ENCODE measurements at places on chromosomes 3 and 15. TPM values are rescaled to one million over a fixed set of nuclear protein-coding genes. Genes with fewer than 3 reads are reported as not detected.

- no peak for DNase-seq
Measured at GRCh38 chr3:133888726-133889340, 6.8 kb downstream of the RAB6B start.

DNA sequence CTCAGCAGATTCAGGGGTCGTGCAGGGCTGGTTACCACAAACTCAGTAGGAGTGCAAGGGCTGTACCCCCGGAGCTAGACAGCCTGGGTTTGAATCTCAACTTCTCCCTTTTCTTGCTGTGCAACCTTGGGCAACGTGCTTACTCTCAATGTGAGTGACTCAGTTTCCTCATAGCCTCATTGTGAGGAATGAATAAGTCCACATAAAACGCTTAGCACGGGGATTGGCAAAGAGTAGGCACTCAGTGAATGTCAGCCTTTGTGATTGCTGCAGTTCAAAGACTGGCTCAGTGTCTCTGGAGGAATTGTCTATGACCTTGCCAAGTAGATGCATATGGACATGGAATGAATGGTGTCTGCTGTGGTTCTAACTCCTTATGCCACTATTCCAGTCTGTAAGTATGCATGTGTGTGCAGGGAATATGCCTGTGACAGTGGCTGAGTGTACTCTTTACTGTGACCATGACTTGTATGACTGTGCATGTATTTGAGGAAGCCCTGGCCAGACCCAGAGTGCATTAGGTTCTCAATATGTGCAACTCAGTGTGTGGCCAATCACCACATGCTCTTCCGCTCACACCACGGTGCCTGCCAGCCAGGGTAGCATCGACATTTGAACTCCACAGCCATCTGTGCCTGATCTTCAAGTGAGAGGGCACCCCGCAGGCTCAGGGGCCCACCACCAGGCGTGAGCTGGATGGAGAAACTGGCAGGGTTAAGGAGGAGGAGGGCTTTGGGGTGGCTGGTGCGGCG, 900 bp upstream of the HYAL3 start:
- DNase-seq: no peak

GRCh38 chr3:51670053-51670822, 814 bp upstream of the TEX264 start:
- no peak for DNase-seq

DNA sequence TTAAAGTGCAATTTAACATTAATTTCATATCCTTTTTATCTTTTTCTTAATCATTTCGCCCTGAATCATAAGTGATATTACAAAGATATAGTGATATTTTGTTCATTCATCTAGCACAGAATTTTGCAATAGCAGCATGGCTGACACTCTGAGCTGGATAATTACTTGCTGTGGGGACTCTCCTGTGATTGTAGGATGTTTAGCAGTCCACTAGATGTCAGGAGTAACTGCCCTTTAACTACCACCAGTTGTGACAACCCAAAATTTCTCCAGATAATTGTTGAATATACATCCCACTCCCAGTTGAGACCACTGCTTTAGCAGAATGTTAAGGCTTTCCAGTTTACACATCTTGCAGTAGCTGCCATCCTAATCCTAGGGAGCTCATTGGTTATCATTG, 196.8 kb upstream of the MBNL1 start:
- DNase-seq: peak; percentile 33

- DNase-seq: peak; percentile 32
Measured at GRCh38 chr3:32865383-32865782, 47.6 kb downstream of the TRIM71 start.

DNA sequence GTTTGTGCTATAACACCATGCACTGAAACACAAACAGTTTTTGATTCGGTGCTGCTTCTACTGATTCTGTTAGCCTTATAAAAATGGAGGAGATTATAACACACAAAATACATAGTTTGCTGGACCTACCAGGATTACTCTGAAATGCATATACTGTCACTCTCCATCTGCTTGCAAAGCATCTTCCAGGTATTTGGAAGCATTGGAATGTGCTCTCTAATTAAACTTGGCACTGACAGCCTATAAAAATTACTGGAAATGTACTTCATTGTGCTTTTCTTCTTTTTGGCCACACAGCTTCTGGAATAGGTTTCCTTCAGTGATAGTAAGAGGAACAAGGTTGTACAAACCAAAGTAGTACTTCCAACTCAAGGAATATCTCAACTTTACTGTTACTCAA, 376.1 kb downstream of the UNC13C start:
- no peak for DNase-seq

DNA sequence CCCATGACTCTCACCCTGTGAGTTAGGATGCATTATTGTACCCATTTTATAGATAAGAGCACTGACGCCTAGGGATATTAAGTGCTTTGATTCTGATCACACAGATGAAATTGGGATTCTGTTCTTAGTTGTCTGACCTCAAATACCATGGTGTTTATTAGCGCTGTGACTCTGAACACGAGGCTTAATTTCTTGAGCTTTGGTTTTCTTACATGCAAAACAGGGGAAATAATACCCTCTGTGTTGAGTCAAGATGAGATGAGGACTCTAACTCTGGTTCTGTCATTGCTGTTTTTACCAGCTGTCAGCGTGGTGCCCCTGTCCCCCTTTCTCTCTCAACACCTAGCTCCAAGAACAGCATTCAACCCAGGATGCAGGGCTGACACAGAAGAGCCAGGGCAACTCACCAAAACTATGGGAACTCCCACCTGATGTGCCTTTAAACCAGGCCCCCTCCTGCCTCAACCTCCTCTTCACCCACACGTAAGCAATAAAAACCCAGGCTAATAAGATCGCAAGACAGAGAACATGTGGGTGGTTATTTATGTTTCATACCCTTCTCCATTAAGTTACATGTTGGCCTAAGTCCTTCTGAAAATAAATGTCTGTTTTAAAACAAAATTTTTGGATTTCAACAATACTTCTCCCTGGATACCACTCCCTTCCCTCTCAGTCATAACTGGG, 100.1 kb upstream of the SPATA12 start:
- DNase-seq: no peak

- no peak for DNase-seq
Measured at GRCh38 chr3:127053979-127054378, 71.1 kb downstream of the PLXNA1 start.

DNA sequence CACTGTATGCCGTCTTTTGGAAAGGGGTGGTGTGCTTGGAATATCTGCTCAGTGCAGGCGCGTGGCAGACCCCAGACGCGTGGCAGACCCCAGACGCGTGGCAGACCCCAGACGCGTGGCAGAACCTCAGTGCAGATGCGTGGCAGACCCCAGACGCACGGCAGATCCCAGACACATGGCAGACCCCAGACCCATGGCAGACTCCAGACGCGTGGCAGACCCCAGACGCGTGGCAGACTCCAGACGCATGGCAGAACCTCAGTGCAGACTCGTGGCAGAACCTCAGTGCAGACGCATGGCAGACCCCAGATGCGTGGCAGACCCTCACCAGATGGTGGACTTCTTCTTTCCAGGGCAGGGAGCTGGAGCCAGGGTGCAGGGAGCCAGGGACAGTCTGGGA, 637 bp upstream of the MUC4 start:
- no peak for DNase-seq

DNA sequence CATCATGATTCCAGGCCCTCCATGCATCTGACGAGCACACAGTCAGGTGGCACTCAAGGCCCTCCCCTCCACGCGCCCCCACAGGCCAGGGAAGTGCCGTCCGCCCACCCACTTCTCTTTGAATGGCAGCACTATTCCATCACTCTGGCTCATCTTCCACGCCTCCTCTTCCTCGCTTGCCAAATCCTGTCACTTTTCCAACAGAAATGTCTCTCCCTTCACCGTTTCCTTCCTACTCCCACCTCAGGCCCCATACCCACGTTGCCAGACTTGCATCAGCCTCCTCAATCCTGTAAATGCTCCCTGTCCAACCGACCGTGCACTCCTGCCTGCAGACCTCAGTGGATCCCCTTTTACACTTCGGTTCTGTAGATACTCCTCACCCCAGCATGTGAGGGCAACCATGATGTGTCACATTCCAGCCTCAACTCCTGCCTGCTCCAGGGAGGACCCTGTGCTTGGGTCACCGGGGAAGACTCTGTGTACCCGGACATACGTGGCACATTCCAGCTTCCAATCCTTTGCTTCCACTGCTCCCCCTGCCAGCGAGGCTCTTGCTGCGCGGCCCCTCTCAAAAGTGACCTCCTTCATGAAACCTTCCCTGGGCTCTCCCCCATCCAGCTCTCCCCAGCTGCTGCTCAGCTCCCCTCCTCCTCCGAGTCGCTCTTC, 29.6 kb downstream of the ADCY5 start:
- DNase-seq: no peak

DNA sequence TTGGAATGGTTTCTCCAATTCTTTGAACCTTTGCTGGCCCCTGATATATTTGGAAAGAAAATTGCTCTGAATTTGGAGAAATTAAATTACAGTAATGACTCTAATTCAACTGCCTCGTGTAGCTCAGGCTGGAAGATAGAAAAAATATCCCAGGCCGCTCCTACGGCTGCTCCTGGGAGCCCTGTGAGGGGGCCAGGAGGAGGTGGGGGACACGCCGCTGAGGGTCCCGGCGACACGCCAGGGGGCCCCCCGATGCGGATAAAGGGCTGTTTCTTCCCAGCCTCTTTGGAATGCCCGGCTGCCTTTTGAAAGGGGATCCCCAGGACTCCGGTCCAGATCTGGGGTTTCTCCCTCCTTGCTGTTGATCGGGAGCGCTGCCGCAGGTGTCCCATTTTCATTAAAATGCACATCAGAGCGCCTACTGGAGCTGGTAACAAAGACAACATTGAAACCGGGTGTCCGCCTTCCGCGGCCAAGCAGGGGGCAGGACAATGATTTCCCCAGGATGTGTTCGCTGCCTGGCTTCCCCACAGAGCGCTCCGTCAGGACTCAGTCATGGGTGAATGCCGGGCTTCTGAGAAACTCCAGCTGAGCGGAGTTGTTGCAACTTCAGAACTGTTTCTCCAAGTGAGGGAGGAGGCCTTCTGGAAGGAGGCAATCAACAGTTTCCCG, 200.1 kb upstream of the KBTBD8 start:
- peak; percentile 39 for DNase-seq

- DNase-seq: no peak
Measured at GRCh38 chr3:188135271-188135670, 18.7 kb upstream of the LPP start.

DNA sequence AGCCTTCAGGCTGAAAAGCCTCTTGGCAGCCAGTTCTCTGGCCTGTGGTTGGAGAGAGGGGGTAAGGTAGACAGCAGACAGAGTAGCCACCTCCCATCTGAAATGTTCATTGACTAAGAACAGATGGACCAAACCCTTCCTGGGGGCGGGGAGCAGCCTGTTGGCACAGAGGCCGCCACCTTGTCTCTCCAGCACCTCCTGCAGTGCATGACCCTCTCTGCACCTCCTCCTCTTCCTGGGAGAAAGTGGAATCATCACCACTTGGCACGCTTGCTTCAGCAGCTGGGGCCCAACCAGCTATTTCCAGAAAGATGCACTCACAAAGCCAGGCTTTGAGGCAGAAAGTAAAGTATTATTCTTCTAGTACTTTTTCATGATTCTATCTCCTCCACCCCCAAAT, 313.4 kb upstream of the CHRM5 start:
- DNase-seq: no peak

- DNase-seq: no peak
Measured at GRCh38 chr3:53612508-53612907, 118.1 kb downstream of the CACNA1D start.

DNA sequence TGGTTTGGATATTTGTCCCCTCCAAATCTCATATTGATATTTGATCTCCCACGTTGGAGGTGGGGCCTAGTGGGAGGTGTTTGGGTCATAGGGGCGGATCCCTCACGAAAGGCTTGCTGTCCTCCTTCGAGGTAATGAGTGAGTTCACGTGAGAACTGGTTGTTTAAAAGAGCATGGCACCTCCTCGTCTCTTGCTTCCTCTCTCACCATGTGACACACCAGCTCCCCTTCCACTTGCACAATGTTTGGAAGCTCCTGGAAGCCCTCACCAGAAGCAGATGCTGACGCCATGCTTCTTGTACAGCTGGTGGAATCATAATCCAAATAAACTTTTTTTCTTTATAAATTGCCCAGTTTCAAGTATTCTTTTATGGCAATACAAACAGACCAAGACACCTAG, 38.6 kb downstream of the RFTN1 start:
- no peak for DNase-seq

SIDT1 gene
- total RNA-seq: 0.90 TPM

TIMMDC1 gene
- total RNA-seq: 52.7 TPM

PPARG gene
- 37.9 TPM for total RNA-seq

ZNF660 gene
- 9.8 TPM for total RNA-seq

HESX1 gene
- 1.3 TPM for total RNA-seq

Data from hepatocyte (in vitro differentiated cells).